ENCODE measurements at places on chromosomes 1 and 21.
A peak's percentile ranks its signal among the peaks of the same experiment; 100 is the strongest.

DNA sequence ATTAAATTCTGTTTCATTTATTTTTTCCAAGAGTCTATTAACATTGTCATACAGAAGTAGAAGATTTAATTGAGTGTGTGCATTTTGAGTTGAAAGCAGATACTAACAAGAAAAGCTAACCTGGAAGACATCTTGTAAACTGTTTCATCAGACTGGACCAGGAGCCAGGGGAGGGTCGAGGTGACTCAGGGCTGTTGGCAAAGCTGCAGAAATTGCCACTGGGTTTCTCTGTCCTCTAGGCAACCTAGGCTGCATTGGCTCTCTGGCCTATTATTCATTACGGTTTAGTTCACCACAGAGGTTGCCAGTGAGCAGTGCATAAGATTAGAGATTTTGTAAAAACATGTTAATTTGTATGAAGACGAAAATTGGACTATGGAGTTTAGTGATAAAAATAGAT lies 27.5 kb downstream of the ERG start:
- no peak for DNase-seq

DNA sequence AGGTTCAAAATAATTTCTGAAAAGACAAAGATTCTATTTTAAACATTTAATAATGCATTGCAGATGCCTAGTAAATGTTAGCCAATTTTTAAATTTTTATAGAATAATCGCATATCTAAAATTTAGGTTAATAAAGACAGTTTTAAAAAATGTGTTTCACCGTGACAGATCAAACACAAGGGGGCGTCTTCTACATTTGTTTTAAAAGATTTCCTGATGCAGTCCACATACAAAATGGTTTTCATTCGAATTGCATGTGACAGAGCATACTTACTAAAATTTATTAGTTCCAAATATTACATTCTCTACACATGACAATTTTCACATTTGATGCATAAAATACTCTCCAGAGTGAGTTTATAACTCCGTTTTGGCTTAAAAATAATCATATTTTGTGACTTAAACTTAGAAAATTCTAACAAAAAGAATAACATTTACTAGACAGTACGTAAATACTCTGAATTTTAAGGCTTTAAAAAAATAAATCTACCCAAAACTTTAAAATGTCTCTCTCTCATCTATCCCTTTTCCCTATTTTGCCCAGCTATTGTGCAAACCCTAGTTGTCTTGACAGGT lies 75.5 kb downstream of the ADAMTS1 start:
- peak; percentile 49 for DNase-seq

DNA sequence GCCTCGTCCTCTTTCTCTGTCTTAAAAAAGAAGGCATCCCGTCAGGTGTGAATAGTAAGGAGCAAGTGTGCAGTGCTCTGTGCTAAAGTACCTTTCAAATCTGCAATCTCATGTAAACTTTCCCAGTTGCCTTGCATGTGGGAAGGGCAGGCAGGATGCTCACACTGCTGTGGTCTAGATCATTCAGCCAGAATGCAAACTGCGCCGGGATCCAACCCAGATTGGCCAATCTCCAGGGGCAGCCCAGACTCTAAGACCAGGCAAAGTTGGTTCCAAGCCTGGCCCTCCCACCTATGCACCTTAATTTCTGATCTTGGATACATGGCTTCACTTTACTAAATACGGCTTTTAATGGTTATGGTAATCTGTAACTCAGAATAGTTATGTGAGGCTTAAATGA lies 3.2 kb upstream of the MAP1LC3C start:
- DNase-seq: no peak

DNA sequence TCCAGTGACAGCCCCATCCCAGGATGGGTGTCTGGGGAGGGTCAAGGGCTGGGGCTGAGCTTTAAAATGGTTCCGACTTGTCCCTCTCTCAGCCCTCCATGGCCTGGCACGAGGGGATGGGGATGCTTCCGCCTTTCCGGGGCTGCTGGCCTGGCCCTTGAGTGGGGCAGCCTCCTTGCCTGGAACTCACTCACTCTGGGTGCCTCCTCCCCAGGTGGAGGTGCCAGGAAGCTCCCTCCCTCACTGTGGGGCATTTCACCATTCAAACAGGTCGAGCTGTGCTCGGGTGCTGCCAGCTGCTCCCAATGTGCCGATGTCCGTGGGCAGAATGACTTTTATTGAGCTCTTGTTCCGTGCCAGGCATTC lies 24.2 kb downstream of the PCSK9 start:
- no peak for DNase-seq

DNA sequence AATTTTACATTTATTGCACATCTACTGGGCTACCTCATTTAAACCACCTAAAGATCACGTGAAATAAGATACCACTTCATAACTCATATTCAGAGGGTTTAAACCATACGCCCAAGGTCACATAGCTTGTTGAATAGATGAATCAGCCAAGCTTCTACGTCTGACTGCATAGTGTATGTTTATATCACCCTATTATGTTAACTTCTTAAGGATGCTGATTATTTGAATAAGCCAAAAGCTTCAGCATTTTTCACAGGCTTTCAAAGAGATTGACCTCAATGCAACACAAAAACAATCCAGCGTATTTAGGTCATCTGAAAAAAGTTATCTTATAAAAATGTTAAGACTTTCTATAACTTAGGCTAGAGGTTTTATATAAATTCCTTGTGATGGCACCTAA lies 373.8 kb downstream of the TGFB2 start:
- DNase-seq: peak; percentile 82

DNA sequence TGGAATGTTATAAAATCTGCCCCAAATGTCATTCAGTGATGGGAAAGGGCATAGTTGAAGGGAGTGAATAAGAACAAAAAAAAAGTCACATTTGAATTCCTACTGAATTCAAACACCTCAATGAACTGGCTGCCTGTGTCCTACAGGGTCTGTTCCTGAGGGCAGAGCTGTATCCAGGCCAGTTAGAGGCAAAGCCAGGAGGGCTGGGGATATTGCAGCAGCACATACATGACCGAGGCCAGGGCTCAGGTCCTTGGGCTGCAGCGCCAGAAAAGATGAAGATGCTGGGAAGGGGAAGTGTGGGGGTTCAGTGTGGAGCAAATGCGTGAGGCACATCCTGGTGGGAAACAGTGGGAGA lies 449.2 kb downstream of the SIPA1L2 start:
- DNase-seq: no peak

- no peak for DNase-seq
Observed at GRCh38 chr1:94821636-94822305, 1.6 kb downstream of the SLC44A3 start.

GRCh38 chr1:84912726-84913554 lies 19.9 kb upstream of the LPAR3 start:
- no peak for DNase-seq

DNA sequence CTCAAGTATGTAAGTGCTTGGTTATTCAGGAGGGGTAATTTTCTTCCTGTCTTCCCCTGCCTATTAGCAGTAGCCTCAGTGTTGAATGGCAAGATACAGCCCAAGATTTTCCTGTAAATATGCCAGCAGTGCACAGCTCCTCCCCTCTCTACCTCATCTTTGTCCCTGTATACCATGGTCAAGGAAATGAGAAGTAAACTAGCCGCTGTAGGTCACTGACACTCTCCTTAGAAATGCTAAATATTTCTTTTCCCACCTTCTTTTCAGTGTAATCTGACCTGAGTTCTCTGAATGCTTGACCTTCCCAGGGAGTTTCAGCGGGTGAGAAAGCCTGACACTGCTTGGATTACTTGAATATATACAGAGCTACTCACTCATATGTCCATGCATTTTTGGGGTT lies 84.1 kb upstream of the ZNF326 start:
- DNase-seq: peak; percentile 88

GRCh38 chr1:225567789-225568188 lies 85.1 kb downstream of the ENAH start:
- peak; percentile 18 for DNase-seq

- DNase-seq: no peak
Observed at GRCh38 chr1:204265665-204266064, 51.9 kb upstream of the GOLT1A start.

- DNase-seq: peak; percentile 57
Observed at GRCh38 chr1:161200992-161201835, 953 bp upstream of the NDUFS2 start.

DNA sequence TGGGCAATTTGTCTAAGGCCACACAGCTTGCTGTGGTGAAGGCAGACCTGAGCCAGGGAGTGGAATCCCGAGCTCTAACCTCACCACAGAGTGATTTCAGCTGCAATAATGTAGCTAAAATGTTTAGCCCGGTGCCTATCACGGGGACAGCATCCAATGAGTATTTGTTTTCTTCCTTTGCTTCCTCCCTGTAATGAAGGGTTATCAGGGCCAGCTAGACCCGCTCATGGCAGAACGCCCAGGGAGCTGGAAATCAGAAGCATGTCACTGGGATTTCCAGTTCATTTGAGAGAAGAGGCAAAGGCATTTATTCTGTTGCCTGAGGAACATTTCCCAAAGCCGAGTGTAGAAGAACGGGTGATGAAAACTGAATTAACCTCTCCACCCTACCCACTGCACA lies 183.1 kb downstream of the ZSCAN20 start:
- DNase-seq: no peak

- DNase-seq: peak; percentile 90
Observed at GRCh38 chr1:173002891-173003838, 47.6 kb downstream of the TNFSF18 start.

DNA sequence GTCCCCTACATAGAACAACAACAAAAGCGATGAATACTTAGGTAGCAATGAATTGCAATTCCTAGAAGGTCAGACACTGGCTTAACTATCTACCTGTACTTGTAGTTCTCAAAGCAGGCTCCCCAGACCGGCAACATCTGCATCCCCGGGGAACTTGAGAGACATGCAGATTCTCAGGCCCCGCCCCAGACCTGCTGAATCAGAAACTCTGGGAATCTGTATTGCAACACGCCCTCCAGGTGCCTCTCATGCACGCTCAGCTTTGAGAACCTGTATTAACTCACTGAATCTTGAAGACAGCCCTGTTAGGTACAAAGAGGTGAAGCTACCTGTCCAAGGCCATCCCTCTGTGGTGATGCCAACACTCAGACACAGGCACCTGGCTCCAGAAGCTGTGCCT lies 128.1 kb downstream of the KAZN start:
- no peak for DNase-seq

DNA sequence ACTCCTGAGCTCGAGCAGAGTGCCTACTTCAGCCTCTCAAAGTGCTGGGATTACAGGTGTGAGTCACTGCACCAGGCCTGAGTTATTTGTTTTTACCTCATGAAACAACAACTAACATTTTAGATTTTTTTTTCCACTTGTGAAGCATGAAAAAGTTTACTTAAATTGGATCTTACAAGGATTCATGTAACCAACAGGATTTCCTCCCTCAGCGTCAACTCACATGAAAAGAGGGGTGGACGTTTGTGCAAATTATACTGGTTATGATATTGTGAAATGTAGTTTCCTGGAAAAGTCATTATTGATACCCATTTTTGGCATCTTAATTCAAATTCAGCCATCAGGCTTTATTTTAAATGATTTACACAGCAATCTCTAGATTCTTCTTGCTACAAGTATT lies 6.5 kb downstream of the CNST start:
- no peak for DNase-seq

- DNase-seq: no peak
Observed at GRCh38 chr1:109259674-109260557, 10.6 kb downstream of the CELSR2 start.

GRCh38 chr21:32184485-32184884 lies 94.4 kb downstream of the MIS18A start:
- DNase-seq: no peak

- DNase-seq: no peak
Observed at GRCh38 chr1:84479998-84480397, 932 bp downstream of the RPF1 start.

GRCh38 chr1:56758135-56758534 lies 61.1 kb downstream of the FYB2 start:
- DNase-seq: no peak

- DNase-seq: no peak
Observed at GRCh38 chr1:27891196-27891889, 19.0 kb downstream of the THEMIS2 start.

GRCh38 chr1:200128944-200129879 lies 101.7 kb downstream of the NR5A2 start:
- no peak for DNase-seq

GRCh38 chr1:168180148-168180524 lies 1.4 kb downstream of the TIPRL start:
- no peak for DNase-seq

DNA sequence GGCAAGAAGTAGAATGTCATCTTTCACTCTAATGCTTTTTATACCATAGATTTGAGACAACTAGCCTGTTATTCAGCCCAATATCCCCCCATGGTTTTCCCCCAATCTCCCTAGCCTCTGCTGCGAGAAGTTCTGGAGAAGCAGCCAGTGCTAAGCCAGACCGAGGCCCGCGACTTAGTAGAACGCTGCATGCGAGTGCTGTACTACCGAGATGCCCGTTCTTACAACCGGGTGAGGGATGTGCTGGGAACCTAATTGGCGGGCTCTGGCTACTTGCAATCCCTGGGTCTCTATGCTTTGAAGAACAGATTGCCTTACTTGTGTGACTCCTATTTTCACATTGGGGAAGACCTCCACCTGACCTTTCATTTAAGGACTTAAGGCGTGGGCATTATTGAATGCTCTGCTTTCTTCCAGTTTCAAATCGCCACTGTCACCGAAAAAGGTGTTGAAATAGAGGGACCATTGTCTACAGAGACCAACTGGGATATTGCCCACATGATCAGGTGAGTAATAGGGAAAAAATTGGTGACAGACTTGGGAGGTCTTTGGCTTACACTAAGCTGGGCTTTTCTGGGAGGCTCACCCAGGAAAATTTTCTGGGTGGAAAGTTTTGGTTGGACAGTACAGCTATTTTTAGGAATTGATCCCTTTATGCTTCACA lies 1.9 kb downstream of the PSMB4 start:
- DNase-seq: no peak

DNA sequence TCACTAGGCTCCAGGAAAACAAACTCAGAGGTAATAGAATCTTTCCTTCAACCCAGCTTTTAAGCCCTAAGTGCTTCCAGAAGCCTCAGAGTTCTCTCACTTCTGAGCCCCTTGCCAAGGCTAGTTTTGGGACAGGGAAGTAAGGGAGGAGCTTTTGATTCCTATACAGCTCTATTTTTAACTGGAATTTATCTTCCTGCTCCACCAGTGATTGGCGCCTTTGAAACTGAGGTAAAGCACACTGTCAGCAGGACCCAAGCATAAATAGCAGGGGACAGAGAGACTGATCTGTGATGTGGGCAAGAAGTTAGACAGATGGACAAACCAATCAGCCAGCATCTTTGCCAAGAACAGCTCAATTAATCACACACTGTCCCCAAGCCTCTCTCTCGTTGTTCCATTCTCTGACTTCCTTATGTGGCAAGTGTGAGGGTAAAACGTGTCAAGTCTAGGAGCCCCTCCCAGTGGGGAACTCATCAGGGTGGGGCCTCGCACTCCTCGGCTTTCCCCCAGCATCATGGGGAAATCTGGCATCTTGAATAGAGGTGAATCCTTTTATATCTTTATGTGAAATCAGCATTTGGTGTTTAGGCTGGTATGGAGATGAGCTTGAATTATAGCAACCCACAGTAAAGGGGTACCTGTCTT lies 40.2 kb upstream of the MPZL1 start:
- no peak for DNase-seq

Measured in brain microvascular endothelial cell (primary cell).